Stimulated activated CD4-positive, alpha-beta T cell treated with anti-CD3 and anti-CD28 coated beads, Interleukin-15, amount 100 ng/mL, for 48 hours (primary cell): ENCODE measurements at places on chromosomes 5 and 9.
A peak's percentile ranks its signal among the peaks of the same experiment; 100 is the strongest.

DNA sequence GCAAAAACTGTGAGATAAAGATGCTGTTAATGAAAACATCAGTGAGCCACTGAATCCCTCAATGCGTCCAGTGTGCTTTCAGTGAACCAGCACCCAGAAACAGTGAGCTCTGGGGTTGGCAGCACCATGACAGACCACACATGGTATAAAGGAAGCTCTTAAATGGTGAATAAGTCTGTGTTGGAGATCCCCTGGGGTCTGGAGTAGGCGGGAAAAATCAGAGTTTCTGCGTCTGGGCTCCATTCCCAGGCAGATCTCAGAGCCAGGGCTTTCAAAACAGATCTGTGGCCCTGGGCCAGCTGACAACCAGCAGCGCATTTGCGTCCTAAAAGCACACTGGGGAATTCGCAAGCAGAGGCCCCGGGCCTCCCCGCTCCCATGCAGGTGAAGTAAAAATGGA, 233.5 kb downstream of the FRMD3 start:
- DNase-seq: no peak

- no peak for DNase-seq
Measured at GRCh38 chr5:66340786-66341185, 196.7 kb downstream of the SREK1 start.

DNA sequence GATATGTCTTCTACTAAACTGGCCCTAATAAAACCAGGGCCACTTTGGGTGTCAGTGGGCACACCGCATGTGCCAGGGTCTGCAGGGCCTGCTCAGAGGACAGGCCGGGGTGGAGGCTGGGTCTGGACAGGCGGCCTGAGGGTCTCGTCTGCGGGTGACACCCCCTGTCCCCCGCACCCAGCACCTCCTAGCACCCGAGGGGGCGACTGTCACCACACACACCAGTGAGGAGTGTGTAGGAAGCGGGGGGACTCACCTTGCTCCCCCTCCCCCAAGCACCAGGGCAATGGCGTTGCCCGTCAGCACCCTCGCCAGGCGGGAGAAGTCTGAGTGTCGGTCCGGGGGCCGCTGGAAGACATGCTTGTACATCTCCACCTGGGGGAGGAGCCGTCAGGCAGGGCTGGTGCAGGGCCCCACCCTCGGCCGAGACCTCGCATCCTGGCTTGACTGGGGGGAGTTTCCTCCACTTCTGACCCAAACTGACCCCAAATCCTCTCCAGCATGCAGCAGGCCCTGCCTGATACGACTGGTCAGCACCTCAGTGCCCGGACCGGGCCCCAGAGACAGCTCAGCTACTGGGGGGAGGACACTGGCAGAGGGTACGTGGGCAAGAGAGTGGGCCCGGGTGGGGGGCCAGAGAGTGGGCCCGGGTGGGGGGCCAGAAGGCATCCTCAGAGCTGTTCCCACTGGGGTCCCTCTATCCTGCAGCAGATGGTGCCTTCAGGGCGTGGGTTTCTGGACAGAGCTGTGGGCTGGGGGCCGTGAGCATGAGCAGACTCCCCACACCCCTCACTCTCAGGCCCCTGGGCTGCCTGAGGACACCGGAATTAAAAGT, 18.9 kb upstream of the NSMF start:
- no peak for DNase-seq

DNA sequence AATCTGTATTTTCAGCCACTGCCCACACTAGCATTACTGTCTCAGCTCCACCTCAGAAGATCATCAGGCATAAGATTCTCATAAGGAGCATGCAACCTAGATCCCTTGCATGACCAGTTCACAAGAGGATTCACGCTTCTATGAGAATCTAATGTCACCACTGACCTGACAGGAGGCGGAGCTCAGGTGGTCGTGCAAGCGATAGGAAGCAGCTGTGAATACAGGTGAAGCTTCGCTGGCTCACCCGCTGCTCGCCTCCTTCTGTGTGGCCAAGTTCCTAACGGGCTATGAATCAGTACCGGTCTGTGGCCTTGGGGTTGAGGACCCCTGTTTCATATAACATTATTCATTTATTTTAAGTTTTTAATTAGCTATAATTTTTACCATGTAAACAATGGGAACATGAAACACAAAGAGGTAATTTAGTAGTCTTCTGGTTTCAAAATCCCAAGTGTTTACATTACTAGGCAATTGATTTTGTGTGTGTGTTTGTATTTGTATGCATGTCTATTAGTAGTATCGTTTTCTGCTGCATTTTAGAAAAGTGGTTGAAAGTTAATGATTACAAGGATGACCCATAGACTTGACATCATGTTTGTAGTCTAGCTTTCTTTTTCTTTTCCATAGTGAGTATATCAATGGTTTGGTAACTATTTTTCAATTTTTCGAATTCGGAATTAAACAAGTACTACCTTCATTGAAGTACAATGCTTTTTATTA, 159.4 kb downstream of the TENT4A start:
- no peak for DNase-seq

GRCh38 chr5:165258197-165258771, 1752.9 kb downstream of the MAT2B start:
- no peak for DNase-seq

DNA sequence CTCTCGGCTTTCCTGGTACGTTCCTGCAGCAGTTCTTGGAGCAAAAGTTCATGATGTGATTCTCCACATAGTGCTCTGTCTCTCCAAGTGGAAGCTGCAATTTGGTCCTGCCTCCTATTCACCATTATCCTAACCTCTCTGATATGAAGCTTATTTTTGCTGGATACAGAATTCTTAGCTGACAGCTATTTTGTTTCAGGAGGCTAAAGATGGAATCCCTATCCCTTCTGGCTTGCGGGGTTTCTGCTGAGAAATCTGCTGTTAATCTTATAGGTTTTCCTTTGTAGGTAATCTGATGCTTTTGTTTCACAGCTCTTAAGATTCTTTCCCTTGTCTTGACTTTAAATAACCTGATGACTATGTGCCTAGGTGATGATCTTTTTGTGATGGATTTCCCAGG, 181.6 kb upstream of the VLDLR start:
- no peak for DNase-seq

GRCh38 chr5:1883925-1884677, 1.4 kb upstream of the IRX4 start:
- DNase-seq: no peak

- DNase-seq: no peak
Measured at GRCh38 chr5:140596321-140596741, 31.7 kb downstream of the SLC35A4 start.

DNA sequence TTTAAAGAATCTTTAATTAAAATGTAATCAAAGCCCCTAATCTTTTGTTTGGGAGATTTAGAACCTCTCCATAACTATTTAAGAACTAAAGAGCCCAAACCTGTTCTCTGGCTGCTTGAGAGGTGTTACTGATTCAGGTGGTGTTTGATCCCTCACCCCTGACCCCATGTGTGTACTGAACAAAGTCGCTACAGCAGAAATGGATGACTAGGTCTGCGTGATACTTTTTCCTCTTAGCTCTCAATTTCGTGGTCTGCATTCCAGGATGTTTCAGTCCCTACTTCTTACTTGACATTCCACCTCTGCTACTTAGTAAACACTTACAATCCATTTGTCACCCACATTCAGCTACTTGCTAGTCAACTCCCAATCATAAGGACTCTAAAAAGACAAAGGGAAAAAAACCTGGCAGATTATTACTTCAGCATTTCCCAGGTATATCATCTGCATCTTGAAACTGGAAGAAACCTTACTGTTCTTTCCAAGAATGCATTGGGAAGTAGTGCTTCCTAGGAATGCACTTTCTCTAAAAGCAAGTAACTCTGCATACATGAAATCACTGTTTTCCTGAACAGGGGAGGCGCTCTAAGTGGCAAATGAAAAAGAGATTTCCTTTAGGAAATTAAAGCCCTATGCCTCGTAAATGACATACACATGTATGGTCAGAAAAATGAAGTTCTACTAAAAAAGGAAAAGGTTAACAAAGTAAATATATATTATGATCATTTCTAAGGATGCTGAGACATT, 1091.6 kb downstream of the PTPRD start:
- no peak for DNase-seq

DNA sequence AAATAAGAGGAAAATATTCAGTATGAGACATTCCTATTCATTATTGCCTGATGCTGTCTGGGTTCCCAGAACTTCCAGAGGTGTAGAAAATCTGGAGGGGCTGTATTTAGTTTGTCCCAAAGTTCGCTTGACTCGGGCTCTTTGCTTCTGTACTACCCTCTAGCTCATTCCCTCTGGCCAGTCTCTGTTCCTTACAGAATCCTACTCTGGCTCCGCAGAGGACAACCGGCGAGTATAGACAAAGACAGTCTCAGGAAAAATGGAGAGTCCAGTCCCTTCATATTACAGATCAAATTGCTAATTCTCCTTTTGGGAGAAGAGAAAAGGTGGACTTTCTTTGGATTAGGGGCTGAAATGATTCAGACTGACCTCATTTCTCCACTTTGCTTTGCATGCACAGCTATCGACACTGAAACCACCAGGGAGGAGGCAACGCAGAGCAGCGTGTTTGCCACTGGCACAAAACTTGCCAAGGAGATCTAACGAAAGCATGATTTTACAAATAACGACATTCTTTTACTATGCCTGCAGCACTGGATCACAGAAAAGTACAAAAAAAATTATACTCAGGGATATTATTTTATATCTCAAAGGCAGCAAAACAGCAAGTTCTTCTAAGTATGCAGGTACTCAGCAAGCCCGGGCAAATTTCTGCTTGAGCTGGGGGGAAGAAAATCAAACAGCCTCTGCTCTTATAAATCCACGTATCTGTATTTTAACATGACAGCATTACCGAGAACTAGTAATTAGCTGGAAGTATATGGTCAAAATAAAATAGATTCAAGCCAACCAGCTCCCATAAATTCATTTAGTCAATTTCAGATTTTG, 279.7 kb downstream of the NPR3 start:
- no peak for DNase-seq

DNA sequence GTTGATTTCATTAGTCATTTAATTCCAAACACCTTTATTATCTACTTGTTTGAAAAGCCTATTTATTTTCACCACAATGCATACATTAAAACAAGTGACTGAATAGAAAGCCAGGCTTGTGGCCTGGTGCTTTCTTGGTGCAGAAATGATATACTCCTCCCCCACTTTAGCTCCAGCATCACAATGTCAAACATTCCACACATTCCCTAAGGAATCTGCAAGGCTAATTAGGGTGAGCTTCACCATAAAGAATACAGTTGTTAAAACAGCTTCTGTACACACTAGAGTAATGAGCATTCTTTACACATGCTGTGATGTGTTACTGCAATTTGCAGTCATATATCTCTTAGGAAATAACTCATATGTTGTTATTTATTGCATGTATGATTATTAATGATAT, 705.7 kb downstream of the CETN3 start:
- DNase-seq: no peak

DNA sequence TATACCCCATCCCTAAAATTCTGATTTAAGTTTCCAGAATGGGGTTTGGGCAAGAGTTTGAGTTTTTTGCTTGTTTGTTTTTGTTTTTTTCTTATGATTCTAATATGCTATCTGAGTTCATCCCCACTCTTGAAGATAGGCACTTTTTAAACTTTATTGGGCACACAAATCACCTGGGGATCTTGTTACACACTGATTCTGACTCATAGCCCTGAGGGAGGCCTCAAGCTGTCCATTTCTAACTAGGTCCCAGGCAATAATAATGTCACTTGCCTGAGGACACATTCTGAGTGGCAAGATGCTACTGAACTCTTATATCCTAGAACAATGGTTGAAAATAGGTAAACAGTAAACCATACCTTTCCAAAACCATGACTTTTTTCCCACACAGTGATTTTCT, 22.8 kb upstream of the ABLIM3 start:
- DNase-seq: no peak

- no peak for DNase-seq
Measured at GRCh38 chr9:121237916-121238315, 30.0 kb upstream of the GSN start.

DNA sequence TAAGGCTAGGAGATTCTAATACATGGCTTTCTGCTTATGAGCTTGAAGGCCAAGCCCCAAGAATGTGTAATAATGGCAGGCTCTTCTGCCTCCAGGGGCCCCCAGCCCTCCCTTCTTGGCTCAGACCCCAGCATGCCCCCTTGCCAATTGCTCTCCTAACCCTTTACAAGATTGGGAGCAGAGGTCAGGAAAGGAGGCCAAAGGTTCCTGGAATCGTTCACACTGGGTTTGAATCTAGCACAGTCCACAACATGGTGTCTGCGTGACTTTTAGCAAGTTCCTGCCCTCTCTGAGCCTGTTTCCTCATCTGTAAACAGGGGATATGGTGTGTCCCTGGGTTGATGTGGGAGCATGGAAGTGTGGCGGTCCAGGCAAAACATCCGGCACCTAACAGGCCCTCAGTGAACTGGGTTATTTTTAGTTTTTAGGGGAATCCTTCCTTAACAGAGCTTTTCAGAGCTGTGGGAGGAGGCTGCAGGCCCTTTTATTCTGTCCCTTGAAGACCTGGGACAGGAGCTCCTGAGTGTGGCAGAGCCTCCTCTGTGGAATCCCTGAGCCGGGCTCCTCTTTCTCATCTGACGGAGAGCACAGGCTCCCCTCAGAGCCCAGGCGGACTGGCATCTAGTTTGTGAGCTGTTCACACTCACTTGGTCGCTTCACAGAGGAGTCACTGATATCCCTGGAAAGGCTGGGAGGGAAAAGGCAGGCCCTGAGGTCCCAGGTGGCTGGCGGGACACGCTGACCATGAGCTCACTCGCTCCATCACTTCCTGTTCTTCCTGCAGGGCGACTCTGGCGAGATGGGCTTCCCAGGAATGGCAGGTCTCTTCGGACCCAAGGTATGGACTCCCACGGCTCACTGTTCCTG, 23.4 kb upstream of the ORM1 start:
- DNase-seq: no peak

GRCh38 chr5:171888051-171888481, 102.4 kb downstream of the SMIM23 start:
- no peak for DNase-seq

GRCh38 chr9:10265153-10265631, 347.6 kb downstream of the PTPRD start:
- DNase-seq: no peak

DNA sequence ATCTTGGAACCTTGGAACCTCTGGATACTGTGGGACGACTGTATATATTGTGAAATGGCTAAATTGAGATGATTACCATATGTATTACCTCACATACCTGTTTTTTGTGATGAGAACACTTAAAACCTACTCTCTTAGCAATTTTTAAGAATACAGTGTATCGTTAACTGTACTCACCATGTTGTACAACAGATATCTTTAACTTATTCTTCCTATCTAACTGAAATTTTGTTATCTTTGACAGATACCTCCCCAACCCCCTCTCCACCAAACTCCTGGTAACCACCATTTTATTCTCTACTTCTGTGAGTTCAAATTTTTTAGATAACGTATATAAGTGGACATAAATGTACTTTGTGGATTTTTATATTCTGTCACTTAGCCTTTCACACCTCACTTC, 126.5 kb downstream of the ZCCHC7 start:
- no peak for DNase-seq

GRCh38 chr9:120136696-120137095, 443.3 kb downstream of the CDK5RAP2 start:
- DNase-seq: no peak

- peak; percentile 56 for DNase-seq
Measured at GRCh38 chr9:136122425-136123383, 4.0 kb upstream of the TMEM250 start.

GRCh38 chr5:38872826-38873225, 27.0 kb downstream of the OSMR start:
- no peak for DNase-seq

- no peak for DNase-seq
Measured at GRCh38 chr5:858726-859125, 7.9 kb upstream of the ZDHHC11 start.

- no peak for DNase-seq
Measured at GRCh38 chr5:20229303-20230005, 241.5 kb upstream of the CDH18 start.

- DNase-seq: no peak
Measured at GRCh38 chr9:27293996-27294395, 3.0 kb downstream of the EQTN start.
